ENCODE measurements at places on chromosomes 13 and 19.

DNA sequence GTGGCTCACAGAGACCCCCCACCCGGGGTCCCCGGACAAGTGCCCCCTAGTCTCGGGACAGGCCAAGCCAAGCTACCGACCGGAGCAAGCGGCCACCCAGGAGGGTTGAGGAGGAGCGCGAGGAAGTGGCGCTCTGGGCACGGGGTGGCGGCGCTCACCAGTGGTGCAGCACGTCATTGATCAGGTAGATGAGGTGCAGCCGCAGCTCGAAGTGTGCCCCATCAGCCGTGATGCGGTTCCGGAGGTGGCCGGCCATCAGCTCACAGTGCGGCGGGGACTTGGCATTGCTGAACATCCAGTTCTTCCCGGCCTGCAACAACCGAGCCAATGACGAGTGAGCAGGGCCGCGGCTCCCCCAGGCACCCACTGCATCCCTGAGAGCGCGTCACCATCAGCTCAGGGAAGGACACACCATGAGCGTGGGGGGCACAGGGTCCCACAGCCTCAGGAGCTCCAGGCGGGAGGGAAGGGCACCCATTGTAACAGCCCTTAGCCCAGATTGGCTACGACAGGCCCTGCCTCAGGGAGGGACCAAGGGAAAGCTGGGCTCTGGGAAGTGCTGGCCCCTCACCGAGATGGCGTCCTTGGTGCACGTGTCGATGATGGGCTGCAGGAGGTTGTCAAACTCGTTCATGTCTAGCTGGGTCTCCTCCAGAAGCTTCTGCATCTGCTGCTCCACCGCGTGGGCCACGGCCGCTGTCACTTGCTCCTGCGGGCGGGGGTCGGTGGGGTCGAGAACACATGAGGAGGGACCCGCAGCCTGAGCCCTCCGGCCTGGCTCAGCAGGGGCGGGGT is 9.6 kb downstream of the CHERP start:
- DNase-seq: no peak

DNA sequence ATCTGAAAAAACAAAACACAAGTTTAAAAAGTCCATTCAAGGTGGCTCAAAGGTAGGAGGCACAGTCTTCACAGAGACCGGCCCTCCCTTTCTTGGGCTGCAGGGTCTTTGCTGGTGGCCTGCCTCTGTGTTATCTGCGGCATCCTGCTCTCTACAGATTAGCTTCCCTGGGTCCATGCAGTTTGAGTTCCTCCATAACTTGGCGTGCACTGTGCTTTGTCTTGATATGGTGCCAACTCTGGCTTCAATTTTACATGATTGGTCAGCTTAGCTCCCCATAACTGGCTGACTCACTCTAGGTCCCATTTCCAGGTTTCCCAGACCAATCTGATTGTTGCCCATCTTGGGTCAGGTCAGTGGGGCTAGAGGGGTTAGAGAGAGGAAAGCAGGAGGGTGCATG is 41.8 kb downstream of the TPT1 start:
- DNase-seq: no peak

DNA sequence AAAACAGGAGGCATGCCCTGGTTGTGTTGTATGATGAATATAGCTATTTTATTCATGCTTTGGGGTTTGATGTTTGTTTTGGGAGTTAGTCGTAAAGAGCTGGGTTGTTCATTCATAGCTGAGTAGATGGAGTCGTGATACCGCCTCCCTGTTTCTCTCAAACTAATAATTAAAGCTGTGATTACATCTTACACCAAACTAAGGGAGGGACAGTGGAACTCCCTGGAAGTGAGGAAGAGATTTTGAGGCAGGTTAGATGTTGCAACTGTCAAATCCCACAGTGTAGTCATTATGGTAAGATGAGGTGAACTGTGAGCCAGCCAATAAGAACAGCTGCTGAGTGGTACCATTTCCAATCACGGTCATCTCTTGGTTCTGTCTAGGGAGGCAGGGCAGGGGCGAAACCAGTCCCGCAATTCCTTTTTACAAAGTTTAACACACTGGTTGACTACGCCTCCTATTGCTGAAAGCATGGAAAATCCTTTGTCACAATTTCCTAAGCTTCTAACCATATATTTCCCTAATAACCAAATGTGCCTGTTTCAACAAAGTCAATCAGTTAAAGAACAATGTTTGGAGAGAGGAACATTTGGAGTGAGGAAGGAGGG is 207.6 kb upstream of the SERP2 start:
- DNase-seq: no peak

- DNase-seq: no peak
Measured at GRCh38 chr19:2049741-2050348, 1.2 kb downstream of the MKNK2 start.

Measured in NCI-H2107 (cell line).